ENCODE measurements at places on chromosomes 5 and 9.
A peak's percentile ranks its signal among the peaks of the same experiment; 100 is the strongest.

DNA sequence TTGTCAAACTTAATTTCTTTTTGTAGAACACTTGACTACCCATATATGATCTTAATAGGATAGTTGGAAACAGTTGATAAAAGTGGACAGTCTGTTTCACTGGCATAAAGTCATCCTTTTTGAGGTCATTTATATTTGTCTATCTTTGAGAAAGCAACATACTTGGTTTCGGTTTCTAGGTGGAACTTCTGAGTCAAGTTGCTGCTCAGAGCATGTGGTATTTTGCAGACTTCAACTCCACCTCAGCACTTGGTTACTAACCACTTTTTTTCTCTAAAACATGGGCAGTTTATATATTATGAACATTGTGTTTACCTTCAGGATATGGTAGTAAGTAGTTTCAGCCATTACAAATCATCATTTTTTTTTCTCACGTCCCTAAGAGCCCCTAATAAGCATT lies 1749.0 kb upstream of the C9orf72 start:
- DNase-seq, result no peak

- no peak for DNase-seq
Measured at GRCh38 chr5:138287246-138287645, 12.8 kb upstream of the GFRA3 start.

- DNase-seq, result no peak
Measured at GRCh38 chr5:375336-375920, 53.9 kb downstream of the AHRR start.

- DNase-seq, result no peak
Measured at GRCh38 chr5:62701036-62701435, 122.4 kb downstream of the LRRC70 start.

GRCh38 chr9:120841930-120842684 lies 615 bp downstream of the PSMD5 start:
- no peak for DNase-seq

DNA sequence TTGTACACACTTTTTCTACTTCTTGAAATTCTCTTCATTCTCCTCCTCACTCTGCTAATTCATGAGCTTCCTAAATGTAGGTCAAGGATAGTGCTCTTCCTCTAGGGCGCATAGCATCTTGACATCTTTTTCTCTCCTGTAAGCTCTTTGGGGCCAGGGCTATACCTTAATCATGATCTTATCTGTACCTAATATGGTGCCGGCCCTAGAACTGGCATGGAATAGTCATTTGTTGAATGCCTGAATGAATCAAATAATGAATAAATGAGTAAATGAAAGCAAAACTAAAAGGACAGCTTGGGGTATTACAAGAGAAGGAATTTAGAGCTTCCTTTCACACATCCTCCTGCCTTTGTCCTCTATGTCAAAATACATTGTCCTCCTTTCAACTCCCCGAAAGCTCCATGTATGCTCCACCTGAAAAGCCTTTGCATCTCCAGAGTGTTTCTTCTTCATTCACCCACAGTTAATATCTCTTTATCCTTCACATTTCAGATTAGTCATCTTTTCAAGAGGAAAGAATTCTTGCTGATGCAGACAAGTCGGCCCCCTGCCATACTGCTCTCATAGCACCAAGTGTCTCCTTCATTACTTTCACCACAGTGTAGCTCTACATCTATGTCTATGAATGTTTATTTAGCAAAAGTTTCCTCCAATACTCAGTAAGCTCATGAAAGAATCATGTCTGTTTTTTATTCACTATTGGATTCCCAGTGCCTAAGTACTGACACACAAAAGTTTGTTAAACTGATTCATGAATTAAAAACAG lies 16.4 kb upstream of the PPP2R2B start:
- no peak for DNase-seq

GRCh38 chr5:133696006-133696584 lies 83.8 kb upstream of the FSTL4 start:
- DNase-seq, result no peak

GRCh38 chr5:98929710-98930298 lies 997 bp upstream of the CHD1 start:
- no peak for DNase-seq

- DNase-seq, result no peak
Measured at GRCh38 chr5:78591138-78591612, 57.4 kb downstream of the LHFPL2 start.

- DNase-seq, result no peak
Measured at GRCh38 chr5:141701360-141702119, 19.5 kb upstream of the ARAP3 start.

DNA sequence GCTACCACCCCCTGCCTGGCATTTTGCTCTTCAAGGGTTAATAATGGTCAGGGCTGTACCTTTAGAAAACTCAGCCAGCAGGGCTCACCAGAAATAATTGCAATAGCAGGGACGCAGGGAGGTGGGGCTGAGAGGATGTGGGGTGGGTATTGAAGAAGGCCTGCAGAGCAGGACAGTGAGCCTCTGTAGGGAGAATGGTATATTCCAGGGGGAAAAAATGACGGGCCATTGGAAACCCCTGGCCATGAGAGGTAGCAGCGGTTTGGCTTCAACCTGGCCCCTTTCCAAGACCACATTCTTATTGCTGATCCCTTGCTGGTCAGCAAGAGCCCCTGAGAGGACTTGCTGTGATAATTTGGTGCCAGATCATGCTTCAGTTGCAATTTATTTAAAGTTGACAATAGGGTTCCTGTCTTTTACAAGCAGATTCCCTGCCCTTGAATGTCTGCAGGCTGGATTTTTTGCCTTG lies 36.7 kb upstream of the CTNNA1 start:
- DNase-seq, result no peak

DNA sequence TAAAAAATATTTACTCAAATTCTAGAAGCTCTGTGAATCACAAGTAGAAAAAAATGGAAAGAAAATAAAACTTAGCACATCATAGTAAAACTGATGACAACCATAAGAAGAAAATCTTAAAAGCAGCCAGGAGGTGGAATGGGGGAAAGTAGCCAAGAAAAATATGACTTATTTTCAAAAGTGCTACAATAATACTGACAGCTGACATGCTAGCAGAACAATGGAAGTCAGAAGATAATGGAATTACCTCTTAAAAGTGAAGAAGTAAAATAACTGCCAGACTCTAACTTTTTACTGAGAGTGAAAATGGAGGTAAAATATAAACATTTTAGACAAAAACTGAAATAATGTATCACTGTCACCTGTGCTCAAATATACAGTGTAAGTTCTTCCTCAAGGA lies 532.2 kb upstream of the SGCD start:
- no peak for DNase-seq

- peak; percentile 41 for DNase-seq
Measured at GRCh38 chr9:104794070-104794469, 30.1 kb downstream of the NIPSNAP3B start.

DNA sequence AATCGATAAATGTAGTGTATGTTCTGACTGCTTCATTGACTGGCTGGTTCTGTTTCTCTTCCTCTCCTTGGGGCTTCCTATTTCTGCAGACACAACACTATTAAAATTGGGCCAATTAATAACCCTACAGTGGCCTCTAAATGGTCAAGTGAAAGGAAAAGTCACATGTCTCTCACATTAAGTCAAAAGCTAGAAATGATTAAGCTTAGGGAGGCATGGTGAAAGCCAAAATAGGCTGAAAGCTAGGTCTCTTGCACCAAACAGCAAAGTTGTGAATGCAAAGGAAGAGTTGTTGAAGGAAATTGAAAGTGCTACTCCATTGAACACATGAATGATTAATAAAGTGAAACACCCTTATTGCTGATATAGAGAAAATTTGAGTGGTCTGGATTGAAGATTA lies 58.2 kb downstream of the CCNH start:
- no peak for DNase-seq
